ENCODE measurements at places on chromosomes 2 and 18.

- no peak for DNase-seq
These were observed 44.9 kb downstream of the DYSF start for GRCh38 chr2:71498261-71498701.

DNA sequence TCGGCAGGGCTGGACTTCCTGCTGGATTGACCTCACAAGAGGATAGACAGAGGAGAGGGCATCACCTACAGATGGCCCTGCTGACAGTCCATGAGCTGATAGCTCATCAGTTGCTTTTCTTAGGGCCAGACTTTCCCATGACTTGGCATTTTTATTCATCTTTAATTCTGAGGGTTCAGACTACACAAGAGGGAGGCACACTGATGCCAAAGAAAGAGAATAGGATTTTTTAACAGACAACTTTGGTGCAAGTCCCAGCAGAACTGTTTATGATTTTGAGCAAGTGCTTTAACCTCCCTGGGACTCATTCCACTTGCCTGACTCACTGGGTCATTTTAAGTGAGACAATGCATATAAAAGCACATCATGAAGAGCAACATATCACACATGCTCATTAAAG, 299.2 kb downstream of the INSIG2 start:
- DNase-seq = no peak

GRCh38 chr2:6080932-6081753, 389.0 kb downstream of the SOX11 start:
- DNase-seq = no peak

- no peak for DNase-seq
These were observed 29.1 kb downstream of the UXS1 start for GRCh38 chr2:106165029-106165428.

GRCh38 chr2:155215037-155215707, 516.7 kb downstream of the KCNJ3 start:
- DNase-seq = no peak

- no peak for DNase-seq
These were observed 441.1 kb downstream of the LRATD1 start for GRCh38 chr2:15073664-15074063.

DNA sequence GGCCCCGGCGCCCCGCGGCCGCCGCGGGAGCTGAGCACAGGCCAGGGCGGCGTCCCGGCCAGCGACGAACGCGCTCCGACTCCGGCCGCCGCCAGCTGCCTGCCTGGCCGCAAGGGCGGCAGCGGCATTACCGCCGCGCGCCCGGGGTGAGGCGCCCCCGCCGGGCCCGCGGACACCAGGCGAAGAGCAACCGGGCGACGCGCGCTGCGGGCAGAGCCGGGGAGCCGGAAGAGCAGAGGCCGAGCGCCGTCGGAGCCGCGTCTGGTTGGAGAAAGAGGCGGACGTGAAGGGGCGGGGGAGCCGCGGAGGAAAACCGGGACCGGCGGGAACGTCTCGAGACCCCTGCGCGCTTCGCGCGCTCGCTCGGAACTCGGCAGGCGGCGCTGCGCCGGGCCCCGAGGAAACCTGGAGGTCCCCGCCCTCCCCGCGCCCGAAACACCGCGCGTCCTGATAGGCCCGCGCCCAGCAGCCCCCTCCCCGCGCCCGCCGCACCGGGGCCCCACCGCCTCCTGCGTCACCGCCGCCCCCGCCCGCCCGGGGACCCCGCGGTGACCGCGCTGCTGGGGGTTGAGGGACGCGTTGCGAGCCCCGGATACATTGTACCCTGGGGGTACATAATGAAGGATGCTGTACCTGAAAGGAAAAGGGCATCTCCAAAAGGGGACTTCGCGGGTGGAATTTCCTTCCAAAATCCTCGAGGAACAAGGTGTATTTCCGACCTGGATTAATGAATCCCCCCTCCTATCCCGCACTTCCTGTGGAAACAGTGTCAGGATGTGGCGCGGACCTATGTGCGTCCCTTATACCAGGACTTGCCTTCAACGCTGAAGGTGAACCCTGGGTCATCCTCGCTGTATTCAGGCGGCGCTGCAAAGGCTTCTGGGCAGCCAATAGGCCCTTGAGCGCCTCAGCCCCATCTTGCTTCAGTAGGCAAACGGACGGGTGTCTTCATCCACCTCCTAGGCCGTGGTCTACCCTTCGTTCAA, 1.0 kb upstream of the B4GALT6 start:
- DNase-seq = peak; percentile 30

DNA sequence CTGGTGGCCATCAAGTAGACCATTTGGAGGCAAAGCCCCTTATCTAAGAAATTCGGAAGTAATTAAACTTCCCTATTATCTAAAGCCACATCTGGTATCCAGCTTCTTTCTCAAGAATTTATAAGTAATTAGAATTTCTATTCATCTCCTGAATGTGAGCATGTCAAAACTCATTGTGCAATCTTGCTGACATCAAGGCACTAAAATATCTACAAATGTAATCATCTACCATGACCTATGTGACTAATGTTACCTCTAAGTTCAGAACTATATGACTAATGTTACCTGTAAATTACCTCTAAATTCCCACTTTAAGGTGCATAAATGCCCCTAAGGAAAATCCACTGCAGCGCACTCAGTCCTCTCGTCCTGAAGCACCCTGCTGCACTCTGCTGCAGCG, 773.0 kb downstream of the CPS1 start:
- no peak for DNase-seq

DNA sequence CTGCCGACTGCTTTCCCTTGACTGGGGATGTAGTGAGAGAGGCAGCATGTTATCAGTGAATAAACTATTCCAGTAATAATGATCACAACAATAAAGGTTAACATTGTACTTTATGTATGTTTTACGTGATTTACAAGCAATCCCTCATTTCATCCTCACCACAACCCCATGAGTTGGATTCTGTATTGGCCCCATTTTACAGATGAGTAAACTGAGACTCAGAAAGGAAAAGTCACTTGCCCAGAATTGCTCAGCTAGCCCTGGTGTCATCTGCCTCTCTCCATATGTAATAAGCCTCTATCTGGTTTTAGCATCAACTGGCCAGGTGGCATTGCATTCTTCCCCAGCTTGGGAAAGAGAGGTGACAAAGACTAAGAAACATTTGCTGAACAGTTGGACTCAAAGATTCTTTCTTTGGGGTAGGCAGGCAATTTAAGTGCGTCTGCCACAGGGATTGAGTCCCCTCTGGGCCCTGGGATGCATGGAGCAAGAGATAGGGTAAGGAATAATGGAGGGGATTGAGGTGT, 2.2 kb downstream of the CXCR2 start:
- no peak for DNase-seq

DNA sequence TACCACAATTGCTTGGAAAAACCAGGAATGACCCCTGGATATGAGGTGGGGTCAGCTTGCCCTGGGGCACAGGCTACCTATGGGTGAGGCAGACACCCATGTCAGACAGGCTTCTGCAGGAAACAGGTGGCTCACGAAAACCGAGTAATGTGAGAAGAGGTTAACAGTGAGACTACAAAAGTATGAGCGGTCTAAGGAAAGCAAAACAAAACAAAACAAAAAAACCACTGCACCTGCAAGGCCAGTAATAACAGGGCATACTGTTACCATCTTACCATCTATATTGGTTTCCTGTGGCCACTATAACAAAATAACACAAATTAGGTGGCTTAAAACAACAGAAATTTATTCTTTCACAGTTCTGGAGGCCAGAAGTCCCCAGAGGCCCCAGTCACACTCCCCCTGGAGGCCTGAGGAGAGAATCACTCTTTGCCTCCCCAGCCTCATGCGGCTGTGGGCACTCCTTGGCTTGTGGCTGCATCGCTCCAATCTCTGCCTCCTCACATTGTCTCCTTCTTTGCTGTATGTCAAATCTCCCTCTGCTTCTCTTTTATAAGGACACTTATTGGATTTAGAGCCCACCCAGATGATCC, 86.6 kb upstream of the EPC2 start:
- DNase-seq = no peak

GRCh38 chr2:112920923-112921532, 10.1 kb downstream of the IL37 start:
- peak; percentile 7 for DNase-seq

- DNase-seq = no peak
These were observed 91.7 kb upstream of the ITGA6 start for GRCh38 chr2:172335736-172336135.

GRCh38 chr2:45605116-45605515, 6.0 kb downstream of the SRBD1 start:
- no peak for DNase-seq

GRCh38 chr2:176582990-176583481, 313.8 kb downstream of the MTX2 start:
- no peak for DNase-seq

All from activated naive CD4-positive, alpha-beta T cell treated with Interleukin-2 at 50 U/mL for 16 hours (primary cell).